Natural killer cell (primary cell): ENCODE measurements at places on chromosomes 3 and 15. TPM values are rescaled to one million over a fixed set of nuclear protein-coding genes. Genes with fewer than 3 reads are reported as not detected.

The NUP210 gene
- total RNA-seq: 194 TPM

The AGBL1 gene
- total RNA-seq: not detected

The NPAP1 gene
- not detected for total RNA-seq

The RTP3 gene
- not detected for total RNA-seq

The ADAMTSL3 gene
- 0.43 TPM for total RNA-seq

The GABRG3 gene
- total RNA-seq: not detected

The GALNT15 gene
- not detected for total RNA-seq

The CCDC39 gene
- total RNA-seq: not detected

The CISH gene
- total RNA-seq: 23.6 TPM

The CHRFAM7A gene
- total RNA-seq: 32.5 TPM

The TMA7 gene
- 192 TPM for total RNA-seq

The KCNH8 gene
- total RNA-seq: not detected

The LRRIQ4 gene
- total RNA-seq: not detected

The CNTN3 gene
- total RNA-seq: not detected

The EFHB gene
- total RNA-seq: not detected

The GP9 gene
- total RNA-seq: 8.6 TPM

The NT5DC2 gene
- 2.2 TPM for total RNA-seq

The TMEM207 gene
- total RNA-seq: not detected

The A4GNT gene
- not detected for total RNA-seq

The RBP2 gene
- total RNA-seq: not detected

The PLCD1 gene
- total RNA-seq: 38.1 TPM

The AMOTL2 gene
- not detected for total RNA-seq

The KCNMB3 gene
- total RNA-seq: 1.3 TPM

The ALDH1A3 gene
- not detected for total RNA-seq

The WDR72 gene
- total RNA-seq: not detected

The THBS1 gene
- total RNA-seq: 43.3 TPM

The BNC1 gene
- total RNA-seq: not detected

The SPINK8 gene
- total RNA-seq: not detected

The RLBP1 gene
- not detected for total RNA-seq
